ENCODE measurements at places on chromosomes 13 and 19.

DNA sequence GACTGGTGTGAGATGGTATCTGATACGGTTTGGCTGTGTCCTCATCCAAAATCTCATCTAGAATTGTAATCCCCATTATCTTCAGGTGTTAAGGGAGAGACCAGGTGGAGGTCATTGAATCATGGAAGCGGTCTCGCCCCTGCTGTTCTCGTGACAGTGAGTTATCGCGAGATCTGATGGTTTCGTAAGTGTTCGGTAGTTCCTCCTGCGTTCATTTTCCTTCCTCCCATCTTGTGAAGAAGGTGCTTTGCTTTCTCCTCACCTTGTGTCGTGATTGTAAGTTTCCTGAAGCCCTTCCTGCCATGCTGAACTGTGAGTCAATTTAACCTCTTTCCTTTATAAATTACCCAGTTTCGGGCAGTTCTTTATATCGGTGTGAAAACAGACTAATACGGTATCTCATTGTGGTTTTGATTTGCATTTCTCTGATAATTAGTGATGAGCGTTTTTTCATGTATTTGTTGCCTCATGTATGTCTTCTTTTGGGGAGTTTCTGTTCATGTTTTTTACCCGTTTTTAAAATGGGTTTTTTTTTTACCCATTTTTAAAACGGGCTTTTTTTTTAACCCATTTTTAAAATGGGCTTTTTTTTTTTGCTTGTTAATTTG, 102.8 kb upstream of the SLC10A2 start:
- DNase-seq = no peak

- no peak for DNase-seq
Measured at GRCh38 chr19:48561412-48561811, 9.4 kb downstream of the SULT2B1 start.

- no peak for DNase-seq
Measured at GRCh38 chr13:83216479-83217245, 665.6 kb downstream of the SLITRK1 start.

GRCh38 chr13:93797463-93797862, 570.9 kb downstream of the GPC6 start:
- DNase-seq = no peak

DNA sequence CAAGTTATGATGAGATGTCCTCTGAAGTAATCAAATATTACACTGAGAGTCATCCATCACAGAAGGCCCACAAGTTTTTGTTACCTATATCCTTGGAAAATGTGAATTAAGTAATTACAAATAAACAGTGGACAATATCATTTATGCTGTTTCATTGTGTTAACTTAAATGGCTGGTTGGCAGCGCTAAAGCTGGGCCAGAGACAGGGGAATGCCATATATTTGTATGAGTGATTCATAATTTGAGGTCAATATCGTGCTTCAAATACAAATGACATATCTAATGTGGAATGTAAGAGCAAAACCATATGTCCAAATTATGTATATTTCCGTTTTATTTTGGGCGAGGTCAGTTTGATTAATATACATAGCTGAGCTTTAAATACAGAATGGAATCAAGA, 1556.2 kb downstream of the SLITRK5 start:
- no peak for DNase-seq

- no peak for DNase-seq
Measured at GRCh38 chr13:30457306-30457891, 8.3 kb downstream of the HMGB1 start.

GRCh38 chr13:75486146-75487062, 4.4 kb upstream of the TBC1D4 start:
- DNase-seq = no peak

- peak; percentile 47 for DNase-seq
Measured at GRCh38 chr13:57624565-57625435, 6.7 kb upstream of the PCDH17 start.

GRCh38 chr13:31649766-31650165, 89.6 kb upstream of the RXFP2 start:
- DNase-seq = no peak

- no peak for DNase-seq
Measured at GRCh38 chr19:55592391-55593090, 6.8 kb downstream of the FIZ1 start.

DNA sequence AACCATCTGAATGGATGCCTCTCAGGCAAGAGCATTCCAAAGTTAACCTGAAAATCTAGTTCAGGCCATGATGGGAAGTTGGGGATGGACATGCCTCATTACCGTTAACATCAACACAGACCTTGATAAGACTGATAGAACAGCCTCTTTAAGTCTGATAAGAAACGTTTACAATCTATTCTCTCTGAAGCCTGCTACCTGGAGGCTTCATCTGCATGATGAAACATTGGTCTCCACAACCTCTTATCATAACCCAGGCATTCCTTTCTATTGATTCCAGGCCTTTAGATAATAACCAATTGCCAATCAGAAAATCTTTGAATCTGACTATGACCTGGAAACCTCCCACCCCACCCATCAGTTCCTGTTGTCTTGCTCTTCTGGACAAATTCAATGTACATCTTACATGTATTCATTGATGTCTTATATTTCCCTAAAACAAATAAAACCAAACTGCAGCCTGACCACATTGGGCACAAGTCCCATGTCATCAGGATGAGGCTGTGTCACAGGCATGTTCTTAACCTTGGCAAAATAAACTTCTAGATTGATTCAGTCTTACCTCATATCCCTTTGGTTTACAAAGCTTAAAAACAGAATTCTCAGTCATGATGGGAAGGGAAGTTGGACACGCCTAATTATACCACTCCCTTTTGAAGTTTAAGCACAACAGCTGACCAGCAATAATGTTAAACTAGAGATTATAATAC, 843.8 kb upstream of the SPRY2 start:
- no peak for DNase-seq

- no peak for DNase-seq
Measured at GRCh38 chr13:24032252-24032651, 128.3 kb upstream of the SPATA13 start.

GRCh38 chr13:79780240-79780639, 299.3 kb downstream of the NDFIP2 start:
- no peak for DNase-seq

DNA sequence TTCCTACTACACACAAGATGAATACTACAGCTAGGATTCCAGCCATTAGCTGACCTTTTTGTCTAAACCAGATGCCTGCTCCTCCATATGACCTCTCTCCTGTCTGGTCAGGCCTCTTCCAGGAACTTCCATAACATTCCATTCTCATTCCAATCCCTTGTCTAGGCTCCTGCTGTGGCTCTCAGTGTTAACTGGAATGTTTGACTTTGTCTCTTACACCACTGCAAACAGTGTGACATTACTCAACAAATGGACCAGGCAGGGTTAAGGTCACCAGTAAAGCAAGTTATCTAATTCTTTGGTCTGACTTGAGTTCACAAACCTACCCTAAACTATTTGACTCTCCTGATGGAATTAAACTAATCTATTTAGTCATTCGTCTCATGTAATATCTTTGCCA, 2.1 kb upstream of the GPC6 start:
- peak; percentile 69 for DNase-seq

GRCh38 chr13:94063096-94063495, 416.4 kb downstream of the DCT start:
- DNase-seq = no peak

DNA sequence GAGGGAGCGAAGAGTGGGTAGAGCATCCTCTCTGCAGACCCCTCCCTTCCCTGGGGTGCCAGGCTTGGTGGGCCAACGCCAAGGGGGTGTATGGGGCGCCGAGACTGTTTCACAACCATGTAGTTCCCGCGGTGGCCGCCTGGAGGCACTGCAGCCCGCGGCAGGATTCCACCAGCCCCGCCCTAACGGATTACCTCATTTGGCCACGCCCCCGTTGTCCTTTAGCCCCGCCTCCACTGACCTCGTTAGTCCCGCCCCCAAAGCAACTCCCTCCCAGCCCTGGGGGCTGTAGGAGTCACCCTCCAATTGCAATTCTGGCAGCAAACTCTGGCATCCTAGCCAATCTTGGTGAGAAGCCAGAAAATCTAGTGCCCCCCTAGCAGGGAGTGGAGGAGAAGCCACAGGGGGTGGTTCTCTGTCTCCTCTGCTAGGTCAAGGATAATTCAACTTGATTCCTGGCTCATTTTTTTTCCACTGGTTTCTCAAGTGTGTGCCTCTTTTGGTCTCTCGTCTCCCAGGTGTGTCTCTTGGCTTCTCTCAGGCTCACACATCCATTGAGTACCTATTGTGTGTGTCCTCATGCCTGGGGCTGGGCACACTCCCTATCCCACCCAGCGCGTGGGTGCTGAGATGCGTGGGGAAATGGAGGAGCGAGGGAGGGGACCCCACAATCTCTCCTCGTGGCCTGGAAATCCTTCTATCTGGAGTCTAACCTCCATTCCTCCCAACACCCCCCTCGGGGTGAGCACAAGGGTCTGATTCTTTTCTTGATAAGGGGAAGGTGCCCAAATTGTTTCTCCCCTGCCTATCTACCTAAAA, 2.0 kb downstream of the OLFM2 start:
- DNase-seq = peak; percentile 82

DNA sequence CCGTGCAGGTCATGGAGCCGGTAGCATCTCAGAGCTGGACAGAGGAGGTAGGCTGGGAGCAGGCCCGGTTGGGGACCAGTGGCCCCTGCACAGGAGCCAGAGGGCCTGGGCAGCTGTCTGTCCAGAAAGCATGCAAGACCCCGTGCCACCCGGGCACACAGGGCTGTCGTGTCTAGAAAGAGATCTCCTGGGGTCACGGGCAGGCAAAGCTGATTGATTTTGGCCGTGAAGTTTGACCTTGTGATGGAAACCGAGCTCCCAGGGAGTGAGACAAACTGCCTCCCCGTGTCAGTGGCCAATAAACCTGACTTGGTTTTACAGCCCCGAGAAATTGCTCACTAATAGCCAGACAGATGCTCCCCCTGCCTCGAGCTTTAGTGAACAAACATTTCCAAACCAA, 98.8 kb downstream of the KDM4B start:
- peak; percentile 81 for DNase-seq

DNA sequence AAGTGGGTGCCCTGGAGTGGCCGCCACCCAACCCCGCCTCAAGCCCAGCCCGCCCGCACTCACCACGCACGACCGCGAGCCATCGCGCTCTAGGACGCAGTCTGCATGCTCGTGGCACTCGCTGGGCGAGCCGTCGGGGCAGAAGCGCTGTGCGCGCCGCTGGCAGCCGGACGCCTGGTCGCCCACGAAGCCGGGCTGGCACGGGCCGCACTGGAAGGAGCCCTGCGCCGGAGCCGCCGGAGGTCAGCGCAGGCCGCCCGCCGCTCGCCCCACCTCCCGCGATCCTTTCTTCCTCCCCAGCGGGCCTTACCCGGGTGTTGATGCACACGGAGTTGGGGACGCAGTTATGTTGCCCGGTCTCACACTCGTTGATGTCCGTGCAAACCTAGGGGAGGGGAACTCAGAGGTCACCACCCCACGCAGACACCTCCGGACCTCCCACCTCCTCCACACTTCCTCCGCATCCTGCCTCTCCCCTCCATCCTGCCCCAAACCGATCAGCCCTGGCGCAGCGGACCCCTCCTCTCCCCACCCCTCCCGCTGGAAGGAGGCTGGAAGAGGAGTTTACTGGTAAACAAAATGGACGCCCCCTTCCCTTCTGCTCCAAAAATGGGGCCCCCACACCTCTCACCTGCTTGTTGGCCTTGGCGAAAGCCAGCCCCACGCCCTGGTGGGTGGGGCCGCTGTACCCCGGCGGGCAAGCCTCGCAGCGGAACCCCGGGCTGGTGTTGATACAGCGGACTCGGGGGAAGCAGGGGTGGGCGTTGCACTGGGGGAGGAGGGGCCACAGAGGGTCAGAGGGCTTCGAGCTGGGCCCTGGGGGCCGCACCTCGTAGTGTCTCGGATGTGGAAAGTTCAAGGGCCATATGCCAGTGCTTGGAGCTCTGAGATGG, 2.3 kb downstream of the COMP start:
- no peak for DNase-seq

DNA sequence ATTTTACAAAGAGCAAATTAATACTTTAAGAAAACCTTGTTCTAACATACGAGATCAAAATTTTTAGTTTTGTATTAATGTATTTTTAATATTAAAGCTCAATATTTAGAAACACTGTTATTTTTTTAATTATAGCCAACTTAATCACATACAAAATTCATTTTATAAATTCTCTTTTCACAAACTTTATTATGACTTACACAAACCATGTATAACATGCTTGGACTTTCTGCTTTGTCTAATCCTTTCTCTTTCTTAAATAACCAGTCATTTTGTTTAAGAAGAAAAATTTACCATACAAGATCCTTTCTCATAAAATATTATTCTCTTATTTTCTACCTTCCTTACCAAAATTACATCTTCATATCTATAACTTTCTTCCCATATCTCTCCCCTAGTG, 62.2 kb downstream of the CYSLTR2 start:
- no peak for DNase-seq

DNA sequence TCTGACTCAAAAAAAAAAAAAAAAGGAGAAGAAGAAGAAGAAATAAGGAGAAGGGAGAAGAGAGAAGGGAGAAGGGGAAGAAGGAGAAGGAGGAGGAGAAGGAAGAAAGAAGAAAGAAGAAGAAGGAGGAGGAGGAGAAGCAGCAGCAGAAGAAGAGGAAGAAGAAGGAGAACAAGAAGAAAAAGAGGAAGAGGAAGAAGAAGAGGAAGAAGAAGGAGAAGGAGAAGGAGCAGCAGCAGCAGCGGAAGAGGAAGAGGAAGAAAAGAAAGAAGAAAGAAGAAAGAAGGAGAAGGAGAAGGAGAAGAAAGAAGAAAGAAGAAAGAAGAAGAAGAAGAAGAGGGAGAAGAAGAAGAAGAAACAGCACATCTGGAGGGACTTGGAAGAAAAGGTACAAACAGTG, 4.1 kb upstream of the CNN1 start:
- DNase-seq = no peak

GRCh38 chr19:2434721-2435265, 7.4 kb upstream of the TIMM13 start:
- no peak for DNase-seq

DNA sequence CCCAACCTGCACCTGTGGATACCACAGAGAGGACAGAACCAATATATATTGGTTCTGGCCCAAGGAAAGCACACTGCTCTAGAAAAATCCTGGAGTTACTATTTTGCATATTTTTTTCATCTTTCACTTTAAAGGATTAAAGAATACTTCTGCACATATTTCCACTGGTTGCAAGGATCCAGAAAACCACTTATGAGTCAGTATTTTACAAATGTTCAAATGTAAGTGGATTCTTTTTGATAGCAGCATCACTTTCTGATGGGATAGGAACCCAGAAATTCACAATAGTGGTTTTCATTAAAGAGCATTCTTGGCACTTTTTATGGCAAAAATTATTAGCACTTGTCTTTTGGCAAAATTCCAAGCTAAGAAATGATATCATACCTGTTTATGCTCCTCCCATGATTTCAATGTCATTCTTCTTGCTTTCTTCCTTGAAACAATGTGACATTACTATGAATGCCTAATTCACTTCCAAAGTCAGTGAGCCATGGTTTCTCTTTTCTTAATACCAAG, 38.2 kb downstream of the MZT1 start:
- no peak for DNase-seq

DNA sequence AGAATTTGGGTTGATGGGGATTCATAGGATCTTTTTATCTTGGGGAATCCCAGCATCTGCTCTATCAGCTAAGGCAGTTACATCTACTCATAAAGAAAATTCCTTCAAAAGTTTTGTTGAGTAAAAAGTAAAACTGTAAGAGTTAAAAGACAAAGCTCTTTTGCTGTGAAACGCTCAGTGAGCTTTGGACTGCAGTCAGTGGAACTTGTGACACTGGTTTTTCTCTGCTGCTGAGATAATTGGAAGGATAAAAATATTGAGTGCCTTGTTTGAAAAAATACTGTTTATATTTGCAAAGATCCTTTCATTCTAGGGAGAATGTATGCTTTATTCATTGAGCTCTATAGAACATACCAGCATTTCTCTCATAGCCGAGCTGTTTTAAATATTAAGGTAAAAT, 5.3 kb downstream of the NAXD start:
- no peak for DNase-seq

GRCh38 chr19:39934584-39935363, at the start of gene FCGBP:
TSS of gene FCGBP (minus strand) at chr19:39934634.
- peak; percentile 31 for DNase-seq

Measured in left lobe of liver (tissue), 2 donors.